ENCODE measurements at places on chromosomes 7 and 10.

- DNase-seq, result no peak
Measured at GRCh38 chr7:55066524-55066923, 47.7 kb downstream of the EGFR start.

DNA sequence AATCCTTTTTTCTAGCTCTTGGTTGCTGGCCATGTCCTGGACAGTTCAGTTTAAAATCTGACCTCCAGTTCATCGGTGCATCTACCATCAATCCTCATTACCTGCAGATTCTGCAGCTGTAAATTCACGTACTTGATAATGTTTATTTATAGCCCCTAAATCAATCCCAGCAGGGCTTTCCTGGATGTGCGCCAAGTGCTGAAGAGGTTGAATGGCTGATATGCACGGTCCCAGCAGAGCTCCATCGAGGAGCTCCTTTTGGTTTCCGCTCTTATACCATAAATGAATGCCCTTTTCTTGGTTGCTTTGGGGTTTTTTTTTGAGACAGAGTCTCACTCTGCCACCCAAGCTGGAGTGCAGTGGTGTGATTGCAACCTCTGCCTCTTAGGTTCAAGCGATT lies 91.2 kb upstream of the CCZ1B start:
- DNase-seq, result no peak

DNA sequence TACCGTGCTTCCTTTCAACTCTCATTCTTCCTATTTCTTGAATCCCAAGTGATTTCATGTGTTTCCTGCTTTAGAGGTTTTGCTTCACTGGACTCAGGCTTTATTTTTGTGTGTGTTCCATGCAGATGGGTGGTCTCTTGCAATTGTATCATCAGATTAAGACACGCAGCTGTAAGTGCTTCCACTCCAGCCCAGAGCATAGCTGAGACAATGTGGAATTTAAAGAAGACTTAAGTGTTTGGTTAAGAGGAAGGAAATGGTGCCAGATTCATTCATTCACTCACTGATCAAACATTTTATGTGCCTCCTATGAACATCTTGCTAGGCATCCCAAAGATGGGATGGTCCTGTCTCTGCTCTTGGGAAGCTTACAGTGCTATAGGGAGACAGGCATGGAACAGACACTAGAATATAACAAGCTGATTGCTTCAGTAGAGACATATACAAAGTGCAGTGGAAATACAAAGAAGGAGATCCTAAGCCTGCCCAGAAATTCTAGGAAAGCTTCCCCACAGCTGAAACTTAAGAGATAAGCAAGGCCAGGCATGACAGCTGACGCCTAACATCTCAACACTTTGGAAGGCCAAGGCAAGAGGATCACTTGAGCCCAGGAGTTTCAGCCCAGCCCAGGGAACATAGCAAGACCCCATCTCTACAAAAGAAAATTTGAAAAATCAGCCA lies 46.1 kb upstream of the LRRC17 start:
- DNase-seq, result no peak

GRCh38 chr10:35675846-35676245 lies 33.8 kb upstream of the FZD8 start:
- no peak for DNase-seq

GRCh38 chr7:20238754-20239324 lies 21.7 kb upstream of the MACC1 start:
- DNase-seq, result no peak

DNA sequence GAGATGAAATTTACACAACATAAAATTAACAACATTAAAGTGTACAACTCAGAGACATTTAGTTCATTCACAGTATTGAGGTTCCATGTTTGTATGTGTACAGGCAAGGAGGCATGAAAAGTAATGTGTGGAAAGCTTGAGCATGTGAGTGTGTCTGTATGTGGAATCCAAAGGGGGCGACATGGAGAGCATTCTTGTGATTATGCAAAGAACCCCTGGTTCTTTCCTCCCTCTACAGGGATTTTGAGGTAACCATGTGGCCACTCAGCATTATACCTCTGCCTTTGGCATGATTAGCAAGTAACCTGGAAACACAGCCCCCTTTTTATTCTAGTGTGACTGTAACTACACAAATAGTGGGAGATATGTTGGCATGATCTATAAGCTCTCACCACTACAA lies 21.0 kb downstream of the OR2F1 start:
- DNase-seq, result no peak

DNA sequence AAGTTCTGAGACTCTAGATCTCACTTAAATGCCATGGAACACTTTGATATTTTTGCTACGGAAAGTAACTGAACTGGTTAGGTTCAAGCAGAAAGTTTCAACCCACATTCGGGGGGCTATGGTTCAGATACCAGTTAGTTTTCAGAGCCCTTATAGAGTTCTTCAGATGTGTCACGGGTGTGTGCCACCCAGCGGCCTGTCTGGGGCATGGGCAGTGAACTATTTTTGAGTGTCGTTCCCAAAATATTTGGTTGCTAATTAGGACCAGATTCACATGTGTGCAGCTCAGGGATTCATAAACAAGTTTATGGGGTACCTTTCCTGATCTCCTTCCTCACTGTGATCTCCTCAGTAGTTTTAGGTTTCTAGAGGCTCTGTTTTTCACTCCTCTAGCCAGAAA lies 271.9 kb downstream of the C7orf25 start:
- no peak for DNase-seq

DNA sequence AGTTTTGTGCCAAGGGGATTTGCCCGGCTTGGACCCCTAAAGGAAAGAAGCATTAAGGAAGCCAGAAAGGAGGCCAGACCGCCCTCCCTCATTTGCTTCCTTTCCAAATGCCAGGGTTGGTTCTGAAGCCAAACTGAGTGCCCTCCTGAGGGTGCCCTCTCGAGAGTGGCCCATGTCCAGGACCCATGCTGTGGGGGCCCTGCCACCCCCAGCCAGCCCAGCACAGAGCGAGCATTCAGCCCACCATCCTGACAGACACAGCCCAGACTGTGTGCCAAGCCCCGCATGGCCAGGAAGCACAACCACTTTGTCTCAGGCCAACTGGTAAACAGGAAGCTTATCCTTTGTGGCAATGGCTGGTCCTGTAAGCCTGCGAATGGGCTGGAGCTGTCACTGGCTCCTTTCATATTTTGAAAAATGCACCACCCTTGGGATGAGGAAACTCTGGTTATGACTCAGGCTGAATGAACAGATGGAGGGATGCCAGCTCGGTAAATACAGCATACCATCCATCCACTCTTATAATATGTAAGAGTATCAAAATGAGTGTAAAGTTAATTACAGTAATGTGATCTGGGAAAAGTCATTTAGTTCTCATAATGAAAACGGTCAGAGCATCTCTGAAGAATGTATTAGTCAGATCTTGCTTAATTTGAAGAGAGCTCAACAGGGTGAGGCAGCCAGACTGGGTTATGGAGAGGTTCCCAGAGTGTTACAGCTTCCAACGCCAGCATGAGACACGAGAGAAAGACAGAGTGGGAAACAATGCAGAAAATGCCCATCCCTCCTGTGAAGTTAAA lies 65.0 kb downstream of the STK17A start:
- DNase-seq, result no peak

GRCh38 chr10:35223016-35223415 lies 96.4 kb downstream of the CREM start:
- no peak for DNase-seq

- DNase-seq, result no peak
Measured at GRCh38 chr10:31404640-31405039, 85.6 kb downstream of the ZEB1 start.

DNA sequence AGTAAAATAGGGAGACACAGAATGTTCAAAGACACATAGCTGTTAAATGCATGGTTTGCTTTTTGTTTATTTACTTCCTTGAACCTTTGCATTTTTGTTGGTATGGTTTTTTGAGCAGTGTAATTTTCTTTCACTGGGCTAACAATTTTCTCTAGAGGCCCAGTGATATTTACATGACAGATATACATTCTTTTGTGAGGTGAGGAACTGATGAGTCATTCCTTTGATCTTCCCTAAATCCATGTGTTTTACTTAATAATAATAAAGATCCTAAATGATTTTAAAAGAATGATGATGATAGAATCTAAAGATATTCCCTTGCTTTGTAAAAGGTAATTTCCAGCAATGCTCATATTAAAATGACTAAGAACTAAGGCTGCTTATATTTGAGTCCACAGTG lies 188.5 kb upstream of the ANK3 start:
- no peak for DNase-seq

GRCh38 chr7:121714559-121715303 lies 158.2 kb upstream of the PTPRZ1 start:
- no peak for DNase-seq

Data from mesenteric fat pad (tissue), 1 donor.